Body of pancreas (tissue), 4 donors: ENCODE measurements at places on chromosomes 1 and 21.

- DNase-seq = no peak
These were observed 353.9 kb downstream of the LMO4 start for GRCh38 chr1:87682565-87682964.

DNA sequence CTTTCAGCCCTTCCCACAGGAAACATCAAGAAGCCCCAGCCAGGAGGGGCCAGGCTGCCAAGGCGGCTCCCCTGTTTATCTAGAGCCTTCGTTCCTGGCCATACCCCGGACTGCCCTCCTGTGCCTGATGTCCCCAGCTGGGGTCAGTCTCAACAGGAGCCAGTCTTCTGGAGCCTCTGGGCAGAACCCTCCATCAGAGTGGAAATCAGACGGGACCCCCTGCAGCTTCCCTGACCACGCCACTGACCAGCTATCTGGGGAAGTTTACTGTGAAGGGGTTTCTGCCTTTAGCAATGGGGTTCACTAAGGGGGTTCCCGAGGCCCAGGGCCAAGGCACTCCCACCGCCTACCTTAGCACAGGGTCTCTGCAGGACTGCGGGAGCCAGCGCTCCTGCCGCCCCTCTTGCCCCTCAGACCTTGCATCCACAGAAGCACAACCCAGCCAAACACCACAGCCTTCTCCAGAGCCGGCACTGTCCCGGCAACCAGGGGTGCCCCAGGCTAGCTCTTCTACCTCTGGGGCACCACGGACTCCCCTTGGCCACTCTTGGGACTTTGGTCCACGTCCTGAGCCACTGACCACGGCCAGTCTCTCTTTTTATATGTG lies 3.5 kb upstream of the MTFR1L start:
- DNase-seq = peak; percentile 7

- peak; percentile 49 for DNase-seq
These were observed 13.8 kb upstream of the POGZ start for GRCh38 chr1:151472856-151473731.

- no peak for DNase-seq
These were observed 265.1 kb upstream of the NEGR1 start for GRCh38 chr1:72547412-72547811.

- no peak for DNase-seq
These were observed 242.9 kb downstream of the HHAT start for GRCh38 chr1:210571356-210572284.

GRCh38 chr1:3638676-3639075 lies 11.2 kb downstream of the WRAP73 start:
- no peak for DNase-seq

GRCh38 chr1:30977105-30977504 lies 68.5 kb upstream of the SDC3 start:
- DNase-seq = no peak

GRCh38 chr1:30687886-30688285 lies 35.5 kb downstream of the MATN1 start:
- DNase-seq = peak; percentile 2

DNA sequence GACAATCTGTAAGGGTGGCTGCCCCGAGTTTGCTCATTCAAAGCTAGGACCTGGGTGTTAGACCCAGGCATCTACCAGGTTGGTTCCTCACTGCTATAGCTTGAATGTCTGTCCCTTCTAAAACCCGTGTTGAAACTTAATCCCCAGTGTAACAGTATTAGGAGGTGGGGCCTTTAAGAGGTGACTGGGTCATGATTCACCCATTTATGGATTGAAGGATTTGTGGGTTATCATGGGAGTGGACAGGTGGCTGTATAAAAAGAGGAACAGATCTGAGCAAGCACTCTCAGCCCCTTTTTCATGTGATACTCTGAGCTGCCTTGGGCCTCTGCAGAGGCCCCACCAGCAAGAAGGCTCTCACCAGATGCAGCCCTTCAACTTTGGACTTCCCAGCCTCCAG lies 29.4 kb downstream of the PSMG1 start:
- DNase-seq = no peak

DNA sequence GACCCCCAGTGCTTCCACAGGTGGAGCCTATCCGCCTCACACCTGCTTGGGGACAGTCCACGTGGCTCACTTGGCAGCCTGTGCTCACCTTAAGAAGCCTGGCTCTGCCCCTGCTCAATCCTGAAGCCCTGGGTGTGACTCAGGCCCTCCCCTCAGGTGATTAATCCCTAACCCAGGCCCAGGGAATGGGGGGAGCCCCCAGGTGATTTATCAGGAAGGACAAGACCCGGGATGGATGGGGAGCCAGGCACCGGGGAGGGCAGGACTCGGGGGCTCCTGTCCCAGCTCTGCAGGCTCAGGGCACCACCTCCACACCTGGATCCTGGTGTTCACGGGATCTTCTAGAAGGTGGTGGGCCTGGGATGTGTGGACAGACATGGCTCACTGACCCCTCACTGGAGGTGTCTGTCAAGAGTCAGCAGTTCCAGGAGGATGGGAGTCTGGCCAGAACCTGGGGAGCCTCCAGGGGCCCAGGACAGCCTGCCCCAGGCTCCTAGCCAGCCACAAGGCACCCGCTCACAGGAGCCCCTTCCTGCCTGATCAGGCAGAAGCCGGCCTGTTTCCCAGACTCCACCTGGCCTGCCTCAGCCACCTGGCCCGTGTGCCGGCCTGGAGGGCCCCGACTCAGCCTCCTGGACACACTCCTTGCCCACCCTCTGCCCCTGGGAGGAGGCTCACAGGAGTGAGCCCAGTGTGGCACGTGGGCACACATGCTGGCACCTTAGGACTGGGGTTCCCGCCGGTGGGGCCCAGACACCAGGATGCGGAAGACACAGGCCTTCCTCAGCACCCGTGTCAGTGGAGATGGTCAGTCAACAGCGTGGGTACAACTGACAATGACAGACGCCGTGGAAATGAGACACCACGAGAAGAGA lies 38.6 kb upstream of the COL6A1 start:
- no peak for DNase-seq

DNA sequence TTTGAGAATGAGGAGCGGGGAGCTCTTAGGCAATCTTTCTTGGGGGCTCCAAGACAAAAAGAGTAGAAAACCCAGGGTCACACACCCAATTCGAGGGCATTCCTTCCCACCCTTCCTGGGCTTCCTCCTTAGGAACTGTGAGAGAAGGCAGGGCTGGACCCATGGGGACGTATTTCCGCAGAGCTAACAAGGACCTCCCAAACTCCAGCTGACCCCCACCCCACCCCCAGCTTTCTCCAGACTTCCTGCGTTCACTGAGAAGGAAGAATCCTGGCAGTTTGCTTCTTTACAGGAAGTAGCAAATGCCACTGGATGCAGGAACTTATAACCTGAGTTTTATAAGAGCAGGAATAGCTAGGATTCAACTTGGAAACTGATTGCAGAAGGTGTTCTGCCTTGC lies 2.7 kb upstream of the LHX9 start:
- DNase-seq = no peak

- no peak for DNase-seq
These were observed 246.6 kb upstream of the CACYBP start for GRCh38 chr1:174753131-174753530.

- DNase-seq = no peak
These were observed 29.1 kb upstream of the ZNF281 start for GRCh38 chr1:200438911-200439310.

DNA sequence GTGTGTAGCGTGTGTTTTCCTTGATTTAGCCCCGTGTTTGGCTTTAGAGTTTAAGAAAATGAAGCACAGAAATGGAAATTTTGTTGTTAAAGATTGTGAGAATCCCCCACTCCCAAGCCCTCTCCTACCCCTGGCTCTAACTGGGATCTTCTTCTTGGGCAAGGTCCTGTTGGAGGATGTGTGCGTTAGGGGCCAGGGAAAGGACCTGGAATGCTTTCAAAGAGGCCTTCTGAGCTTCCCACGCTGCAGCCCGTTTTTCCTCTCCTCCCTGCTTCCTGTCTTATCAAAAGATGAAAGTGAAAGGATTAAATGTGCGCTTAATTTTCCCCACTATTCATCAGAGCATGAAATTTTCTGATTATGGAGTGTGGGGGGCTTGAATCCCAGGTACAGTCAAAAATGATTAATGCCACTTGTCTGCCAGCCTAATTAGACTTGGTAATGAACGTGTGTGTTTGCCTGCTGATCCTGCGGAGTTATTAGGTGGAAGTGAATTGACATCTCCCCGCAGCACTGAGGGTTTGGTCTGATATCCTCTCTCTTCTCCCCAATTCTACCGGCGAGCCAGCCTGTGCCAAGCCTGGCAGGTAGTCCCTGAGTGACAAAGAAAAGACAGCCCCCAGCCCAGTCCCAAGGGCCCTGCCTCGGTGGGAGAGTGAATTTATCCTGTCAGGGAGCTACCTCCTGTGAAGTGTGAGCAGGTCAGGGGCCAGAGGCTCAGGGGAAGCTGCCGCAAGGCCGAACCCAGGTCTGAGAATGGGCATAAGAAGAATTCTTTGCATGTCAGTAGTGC lies 4.9 kb downstream of the RASSF5 start:
- DNase-seq = no peak

GRCh38 chr1:219160967-219161366 lies 12.7 kb upstream of the LYPLAL1 start:
- DNase-seq = no peak

DNA sequence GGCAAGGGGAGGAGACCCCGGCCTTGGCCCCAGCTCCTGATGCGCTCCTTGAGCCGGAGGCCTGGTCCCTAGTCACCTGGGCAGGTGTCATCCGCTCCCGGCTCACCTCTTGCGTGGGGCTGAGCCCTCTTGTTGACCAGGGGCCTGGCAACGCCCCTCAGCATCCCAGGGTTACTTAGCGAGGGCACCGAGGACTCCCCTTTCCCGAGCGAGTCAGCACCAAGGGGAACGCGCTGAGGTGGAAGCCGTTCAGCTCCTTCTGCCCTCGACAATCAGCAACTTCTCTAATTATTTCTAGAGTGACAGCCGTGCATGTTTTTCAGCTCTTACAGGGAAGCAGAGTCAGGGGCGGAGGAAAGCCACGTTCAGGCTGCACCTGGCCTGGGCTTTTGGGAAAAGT lies 522 bp downstream of the SLC45A1 start:
- peak; percentile 13 for DNase-seq

GRCh38 chr1:36583980-36584782 lies 101.5 kb upstream of the CSF3R start:
- no peak for DNase-seq

GRCh38 chr1:21869620-21870121 lies 57.6 kb downstream of the LDLRAD2 start:
- DNase-seq = peak; percentile 80

GRCh38 chr1:211126622-211127021 lies 7.3 kb downstream of the KCNH1 start:
- DNase-seq = no peak

GRCh38 chr1:174408146-174408545 lies 39.6 kb upstream of the GPR52 start:
- no peak for DNase-seq

DNA sequence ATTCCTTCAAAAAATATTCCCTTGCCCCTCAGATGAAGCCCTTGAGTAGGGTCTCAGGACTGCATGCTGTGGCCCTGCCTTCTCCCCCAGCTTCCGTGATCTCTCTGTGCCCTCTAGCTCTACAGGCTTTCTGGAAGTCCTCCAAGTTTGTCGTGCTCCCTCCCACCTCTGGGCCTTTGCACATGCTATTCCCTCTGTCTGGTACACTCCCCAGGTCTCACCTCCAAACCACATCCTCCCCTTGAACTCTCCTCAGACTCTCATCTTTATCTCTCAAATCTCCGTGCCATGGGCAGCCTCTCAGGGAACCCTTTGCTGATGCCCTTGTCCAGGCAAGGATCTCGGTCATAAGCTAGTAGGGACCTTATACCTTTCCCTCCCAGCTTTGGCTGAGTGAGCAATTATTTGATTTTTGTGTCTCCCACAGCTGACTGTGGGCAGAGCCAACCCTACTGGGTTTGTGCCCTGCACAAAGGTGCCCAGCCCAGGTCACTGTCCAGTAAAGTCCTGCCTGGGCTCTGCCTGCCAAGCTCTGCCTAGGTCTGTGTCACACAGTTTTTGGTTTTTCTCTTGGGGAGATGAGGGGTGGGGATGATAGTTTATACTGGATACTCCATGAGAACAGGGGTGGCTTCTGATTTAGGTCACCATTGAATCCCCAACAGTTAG lies 188.1 kb downstream of the ZNF281 start:
- DNase-seq = no peak

DNA sequence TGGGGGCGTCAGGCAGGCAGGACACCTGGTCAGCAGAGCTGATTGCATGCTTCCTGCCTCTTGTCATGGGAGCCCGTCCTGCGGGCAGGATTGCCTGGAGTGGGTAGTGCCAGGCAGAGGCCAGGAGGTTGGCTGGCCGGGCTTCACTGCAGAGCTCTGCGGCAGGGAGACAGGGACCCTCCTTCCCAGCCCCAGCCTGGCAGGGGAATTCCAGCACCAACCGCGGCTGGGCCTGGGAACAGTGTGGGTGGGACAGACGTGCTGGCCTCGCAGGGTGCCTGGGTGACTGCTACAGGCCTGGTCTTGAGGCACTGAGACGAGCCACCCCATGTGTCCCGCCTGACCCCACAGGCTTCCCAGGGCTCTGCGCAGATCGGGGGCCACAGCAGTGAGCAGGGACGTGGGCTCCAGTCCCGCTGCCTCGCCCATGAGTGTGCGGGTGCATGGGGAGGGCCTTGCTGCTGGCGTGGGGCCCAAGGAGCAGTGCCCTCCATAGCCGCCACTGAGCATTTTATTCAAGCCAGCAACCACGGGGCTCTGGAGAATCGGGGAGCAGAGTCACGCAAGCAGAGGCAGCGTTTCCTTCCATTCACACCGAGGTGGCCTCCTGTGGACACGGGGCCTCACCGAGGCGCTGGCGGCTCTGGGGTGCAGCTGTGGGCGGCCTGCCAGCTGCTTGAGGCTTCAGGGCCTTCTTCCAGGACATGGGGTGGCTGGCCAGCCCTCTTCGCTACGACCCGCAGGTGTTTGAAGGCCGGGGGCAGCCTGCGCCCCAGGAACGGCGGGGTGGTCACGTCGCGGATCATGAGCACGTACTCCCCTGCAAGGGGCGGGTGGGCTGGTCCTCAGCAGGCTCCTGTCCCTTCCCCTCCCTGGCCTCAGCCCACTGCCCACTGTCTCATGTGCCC lies 70.3 kb downstream of the MORN1 start:
- DNase-seq = no peak

DNA sequence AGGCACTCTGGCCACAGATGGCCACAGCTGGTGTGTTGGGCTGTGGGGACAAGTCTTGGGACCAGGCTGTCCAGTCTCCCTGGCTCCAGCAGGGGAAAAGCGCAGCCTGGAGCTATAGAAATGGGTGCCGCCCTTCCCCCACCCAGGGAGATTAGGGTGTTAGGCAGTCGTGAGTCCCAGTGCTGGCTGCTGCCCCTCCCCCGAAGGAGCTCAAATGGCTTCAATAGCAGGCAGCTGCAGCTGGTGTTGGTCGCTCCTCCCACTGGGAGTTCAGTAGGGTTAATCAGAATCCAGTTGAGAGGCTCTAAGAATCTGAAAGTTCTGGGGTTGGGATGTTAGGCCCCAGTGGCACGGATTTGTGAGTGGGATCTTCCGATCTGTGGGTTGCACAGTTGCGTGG lies 595.6 kb upstream of the PKN2 start:
- peak; percentile 11 for DNase-seq

DNA sequence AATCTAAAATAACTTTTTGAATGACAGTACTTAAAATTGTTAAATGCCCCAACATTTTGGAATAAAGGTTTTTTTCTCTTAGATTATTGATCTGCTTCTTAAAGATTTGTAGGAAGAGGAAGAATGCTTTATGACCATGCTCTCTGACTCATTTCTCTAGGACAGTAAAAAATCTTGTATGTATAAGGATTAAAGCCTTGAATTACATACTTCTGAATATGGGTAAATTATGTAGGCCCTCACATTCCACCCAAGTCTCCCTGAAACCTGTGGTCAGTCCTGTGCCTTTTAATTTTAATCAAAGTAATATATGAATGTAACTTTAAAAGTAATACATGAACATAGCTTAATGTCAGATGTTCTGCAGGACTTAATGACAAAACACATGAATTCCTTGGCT lies 50.5 kb downstream of the ABCD3 start:
- DNase-seq = no peak

GRCh38 chr21:45225041-45225740 lies 62.5 kb downstream of the POFUT2 start:
- DNase-seq = no peak
